ENCODE measurements at places on chromosomes 1 and 21.

DNA sequence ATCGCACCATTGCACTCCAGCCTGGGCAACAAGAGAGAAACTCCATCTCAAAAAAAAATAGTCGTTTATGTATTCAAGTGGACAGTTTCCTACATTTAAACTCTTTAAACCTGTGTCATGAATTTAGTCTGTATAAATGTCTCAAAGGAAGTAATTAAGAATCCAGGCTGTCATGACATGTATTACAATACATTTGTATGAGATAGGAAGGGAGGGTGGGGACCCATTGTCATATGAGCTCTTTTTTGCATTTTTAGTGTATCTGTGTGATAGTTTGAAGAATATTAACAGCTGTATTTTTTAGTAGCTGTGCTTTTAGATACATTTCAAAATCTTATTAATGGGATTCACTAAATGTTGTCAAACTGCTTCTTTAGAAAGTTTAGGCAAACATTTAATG is 20.0 kb downstream of the DONSON start:
- no peak for DNase-seq

GRCh38 chr1:199914546-199914945 is 113.0 kb upstream of the NR5A2 start:
- DNase-seq: no peak

GRCh38 chr21:15018382-15018781 is 46.4 kb downstream of the NRIP1 start:
- DNase-seq: no peak

- DNase-seq: no peak
These were observed 127.3 kb downstream of the DSCAM start for GRCh38 chr21:40719615-40720014.

- no peak for DNase-seq
These were observed 21.0 kb downstream of the SLC37A1 start for GRCh38 chr21:42534421-42535378.

GRCh38 chr21:41755934-41756773 is 10.7 kb downstream of the RIPK4 start:
- DNase-seq: no peak

- no peak for DNase-seq
These were observed 7.2 kb upstream of the MMP23B start for GRCh38 chr1:1624443-1625403.

DNA sequence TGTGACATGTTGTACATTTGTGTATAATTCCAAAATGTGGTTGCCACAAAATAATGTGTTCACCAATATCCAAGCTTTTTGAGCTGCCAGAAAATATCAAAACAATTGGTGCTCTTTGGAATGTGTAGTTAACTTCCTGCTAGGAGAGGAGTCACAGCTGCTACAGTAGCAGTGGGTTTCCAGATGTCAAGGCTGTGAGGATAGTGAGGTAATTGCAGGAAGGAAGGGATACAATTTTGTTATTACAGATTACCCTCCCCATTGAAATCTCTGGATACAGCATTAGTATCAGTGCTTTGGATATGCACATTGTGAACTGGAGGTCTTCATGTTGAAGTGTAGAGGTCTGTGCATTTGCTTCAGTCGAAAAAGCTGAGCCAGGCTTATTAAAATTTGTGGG is 253.2 kb downstream of the PTPRC start:
- no peak for DNase-seq

- no peak for DNase-seq
These were observed 430 bp downstream of the RBM15 start for GRCh38 chr1:110339407-110340206.

DNA sequence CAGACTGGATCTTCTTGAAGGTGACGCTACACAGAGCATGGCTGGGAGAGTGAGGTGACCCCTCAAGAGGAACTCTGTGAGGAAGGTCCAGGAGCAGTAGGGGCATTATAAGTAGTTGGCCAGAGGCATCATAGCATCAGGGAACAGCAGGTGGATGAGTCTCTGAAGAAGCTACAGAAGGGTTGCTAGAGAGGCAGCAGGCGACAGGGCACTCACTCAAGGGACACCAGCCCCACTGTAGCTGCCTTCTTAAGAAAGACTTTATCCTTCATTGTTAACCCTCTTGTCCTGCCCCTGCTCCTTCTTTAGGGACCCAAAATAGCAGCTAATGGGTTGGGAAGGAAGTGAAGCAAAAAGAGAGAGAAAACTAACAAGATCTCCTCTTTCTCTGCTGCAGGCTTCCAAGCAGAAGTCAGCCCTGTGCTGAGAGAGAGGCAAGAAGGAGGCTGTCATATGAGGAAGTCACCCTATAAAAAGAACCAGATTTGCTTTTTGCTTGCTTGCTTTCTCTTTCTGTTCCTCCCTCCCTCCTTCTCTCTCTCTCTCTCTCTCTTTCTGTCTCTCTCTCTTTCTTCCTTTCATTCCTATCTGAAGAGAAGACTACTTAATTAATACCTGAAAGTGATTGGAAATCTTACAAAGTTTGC is 7.7 kb upstream of the CD5L start:
- no peak for DNase-seq

GRCh38 chr1:51063121-51063520 is 38.9 kb upstream of the C1orf185 start:
- no peak for DNase-seq

- no peak for DNase-seq
These were observed 41.6 kb upstream of the GUCA2A start for GRCh38 chr1:42206164-42206563.

- no peak for DNase-seq
These were observed 95.9 kb downstream of the LRIG2 start for GRCh38 chr1:113168946-113169345.

GRCh38 chr1:112169517-112169916 is 180.0 kb upstream of the KCND3 start:
- no peak for DNase-seq

- DNase-seq: no peak
These were observed 112.8 kb upstream of the USP25 start for GRCh38 chr21:15616864-15617574.

DNA sequence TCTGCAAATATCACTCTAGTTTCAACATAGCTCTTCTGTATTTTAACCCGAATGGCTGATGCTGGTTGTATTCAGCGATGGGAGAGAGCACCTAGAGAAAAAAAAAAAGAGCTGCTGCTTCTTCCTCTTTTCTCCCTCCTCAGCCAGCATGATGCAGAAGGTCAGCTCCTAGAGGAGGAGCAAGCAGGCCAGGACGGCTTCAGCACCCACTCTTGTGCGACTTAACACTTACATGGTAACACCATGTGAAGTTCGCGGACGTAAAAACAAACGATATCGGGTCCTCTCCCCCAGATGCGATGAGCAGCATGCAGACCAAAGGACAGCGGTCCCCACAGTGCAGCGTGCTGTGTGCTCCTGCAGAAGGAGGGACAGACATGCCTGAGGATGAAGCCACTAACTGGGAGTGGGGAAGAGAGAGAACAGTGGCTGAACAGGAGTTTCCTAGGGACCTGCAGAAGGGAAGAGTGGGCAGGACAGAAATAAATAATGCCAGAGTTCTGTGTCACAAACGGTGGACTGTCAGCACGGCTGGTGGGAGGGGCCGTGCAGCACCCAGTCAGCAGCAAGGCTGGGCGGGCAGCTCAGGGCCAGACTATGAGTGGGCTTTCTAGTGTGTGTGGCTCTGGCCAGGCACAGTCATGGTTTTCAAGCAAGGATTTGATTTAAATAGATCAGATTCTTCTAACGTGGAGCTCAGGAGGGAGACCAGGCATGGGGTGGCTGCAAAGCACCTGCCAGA is 11.4 kb upstream of the B3GALT5 start:
- no peak for DNase-seq

GRCh38 chr1:1985375-1986050 is 18.1 kb downstream of the CFAP74 start:
- no peak for DNase-seq
